ENCODE measurements at places on chromosomes 1 and 21.

GRCh38 chr1:53122201-53122885 lies 20.1 kb downstream of the SLC1A7 start:
- no peak for DNase-seq

DNA sequence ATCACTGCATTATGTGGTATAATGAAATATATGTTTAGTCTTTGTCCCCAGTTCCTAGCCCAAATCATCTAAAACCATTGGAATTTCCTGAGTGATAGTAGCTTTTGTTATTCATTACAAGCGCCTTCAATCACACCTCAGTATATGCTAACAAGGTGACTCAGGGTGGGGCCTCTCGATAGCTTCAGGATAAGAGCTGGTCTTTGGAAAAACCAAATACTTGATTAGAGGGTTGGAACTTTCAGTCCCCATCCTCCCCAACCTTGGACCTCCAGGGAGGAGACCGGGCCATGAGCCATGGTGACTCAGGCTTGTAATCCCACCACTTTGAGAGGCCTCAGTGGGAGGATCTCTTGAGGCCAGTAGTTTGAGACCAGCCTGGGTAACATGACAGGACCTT lies 5.1 kb upstream of the BRDT start:
- DNase-seq = no peak

DNA sequence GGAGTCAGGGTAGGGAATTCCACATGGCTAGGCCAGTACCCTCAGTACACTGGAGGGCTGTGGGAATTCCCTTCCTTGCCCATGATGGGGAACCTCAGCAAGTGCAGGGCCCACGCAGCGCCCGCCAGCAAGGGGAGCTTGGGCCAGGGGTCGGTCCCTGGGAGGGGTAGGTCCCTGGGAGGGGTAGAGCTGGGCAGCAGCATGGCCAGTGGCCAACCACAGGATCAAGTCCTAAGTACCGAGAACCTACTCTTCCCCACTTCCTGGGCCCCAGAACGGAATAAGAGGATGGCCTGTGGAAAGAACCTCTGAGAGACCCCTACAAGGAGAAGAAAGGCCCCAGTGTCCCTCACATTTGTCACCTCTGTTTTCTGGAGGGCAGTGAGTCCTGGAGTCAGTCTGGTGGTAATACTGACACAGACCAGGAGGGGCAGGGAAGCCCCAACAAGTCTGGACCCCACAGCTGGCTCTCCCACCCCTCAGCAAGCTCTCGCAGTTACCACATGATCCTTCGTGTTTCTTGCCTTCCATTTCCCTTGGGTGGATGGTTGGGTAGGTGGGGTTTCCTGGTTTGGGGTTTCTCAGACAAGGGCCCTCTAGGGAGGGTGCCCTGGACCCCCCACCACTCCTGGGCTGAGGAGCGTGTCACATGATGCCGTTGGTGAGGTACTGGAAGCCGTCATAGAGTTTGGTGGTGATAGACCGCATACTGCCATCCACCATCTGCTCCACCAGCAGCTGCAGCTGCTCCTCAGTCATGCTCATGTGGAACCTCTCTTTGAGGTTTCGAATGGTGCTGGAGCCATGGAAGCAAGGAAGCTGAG lies 10.3 kb downstream of the ZNF687 start:
- DNase-seq = no peak

- no peak for DNase-seq
Measured at GRCh38 chr21:39315603-39316445, 2.4 kb upstream of the BRWD1 start.

GRCh38 chr1:53700776-53701175 lies 38.2 kb downstream of the GLIS1 start:
- DNase-seq = no peak

DNA sequence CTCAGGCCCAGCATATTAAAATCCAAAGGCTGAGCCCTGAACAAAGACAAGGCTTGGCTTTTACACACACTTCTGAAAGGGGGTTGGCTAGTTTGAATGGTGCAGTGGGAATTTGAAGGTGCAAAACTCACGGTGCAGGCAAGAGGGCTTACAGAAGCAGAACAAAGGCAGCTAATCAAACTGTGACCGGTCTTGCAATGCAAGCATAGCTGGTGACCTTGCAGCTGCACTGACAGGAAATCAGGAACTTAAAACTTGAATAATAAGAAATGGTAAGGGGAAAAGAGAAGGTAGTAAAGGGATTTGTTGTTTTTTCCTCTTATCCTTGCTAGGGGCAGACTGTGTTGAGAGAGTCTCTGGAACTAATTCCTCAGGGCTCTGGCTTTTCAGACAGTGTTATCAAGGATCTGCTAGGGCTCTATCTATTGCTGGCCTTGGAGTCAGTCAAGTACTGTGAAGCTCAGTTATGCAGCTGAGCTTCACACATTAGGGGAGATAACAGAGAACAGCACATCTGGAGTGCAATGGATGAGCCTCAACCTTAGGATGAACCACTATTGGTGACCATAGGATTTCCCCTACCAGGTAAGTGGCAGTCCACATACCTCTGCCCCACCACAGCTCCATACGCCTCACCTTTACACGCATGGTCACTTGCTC lies 97.6 kb downstream of the PPIAL4G start:
- DNase-seq = no peak

DNA sequence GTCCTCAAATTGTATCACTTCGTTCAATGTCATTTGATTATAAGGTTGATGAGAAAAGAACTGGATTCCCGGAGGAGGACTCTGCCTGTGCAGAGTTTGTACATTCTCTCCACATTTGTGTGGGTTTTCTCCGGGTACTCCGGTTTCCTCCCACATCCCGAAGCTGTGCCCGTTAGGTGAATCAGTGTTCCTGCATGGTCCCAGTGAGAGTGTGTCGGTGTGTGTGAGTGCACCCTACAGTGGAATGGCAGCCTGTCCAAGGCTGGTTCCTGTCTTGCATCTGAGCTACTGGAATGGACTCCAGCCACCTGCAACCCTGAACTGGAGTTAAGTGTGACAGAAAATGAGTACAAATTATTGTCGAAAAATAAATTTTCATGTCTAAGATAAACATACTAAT lies 92.2 kb upstream of the KCTD3 start:
- DNase-seq = no peak

DNA sequence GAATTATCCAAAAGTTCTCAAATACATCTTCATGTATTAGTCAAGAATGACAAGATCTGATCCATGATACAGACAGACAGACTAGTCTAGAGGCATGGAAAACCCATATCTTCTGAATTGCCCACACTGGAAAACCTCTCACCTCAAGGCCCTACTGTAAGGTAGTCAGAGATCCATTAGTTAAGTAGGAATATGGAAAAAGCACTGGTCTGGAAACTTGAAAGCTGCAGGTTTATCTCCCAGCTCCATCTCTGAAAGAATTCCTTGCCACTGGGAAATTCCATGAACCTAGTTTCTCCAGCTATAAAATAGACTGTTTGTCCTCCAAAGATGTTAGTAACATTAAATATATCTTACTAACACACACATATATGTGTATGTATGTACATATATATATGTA lies 169.2 kb downstream of the AKT3 start:
- DNase-seq = no peak

DNA sequence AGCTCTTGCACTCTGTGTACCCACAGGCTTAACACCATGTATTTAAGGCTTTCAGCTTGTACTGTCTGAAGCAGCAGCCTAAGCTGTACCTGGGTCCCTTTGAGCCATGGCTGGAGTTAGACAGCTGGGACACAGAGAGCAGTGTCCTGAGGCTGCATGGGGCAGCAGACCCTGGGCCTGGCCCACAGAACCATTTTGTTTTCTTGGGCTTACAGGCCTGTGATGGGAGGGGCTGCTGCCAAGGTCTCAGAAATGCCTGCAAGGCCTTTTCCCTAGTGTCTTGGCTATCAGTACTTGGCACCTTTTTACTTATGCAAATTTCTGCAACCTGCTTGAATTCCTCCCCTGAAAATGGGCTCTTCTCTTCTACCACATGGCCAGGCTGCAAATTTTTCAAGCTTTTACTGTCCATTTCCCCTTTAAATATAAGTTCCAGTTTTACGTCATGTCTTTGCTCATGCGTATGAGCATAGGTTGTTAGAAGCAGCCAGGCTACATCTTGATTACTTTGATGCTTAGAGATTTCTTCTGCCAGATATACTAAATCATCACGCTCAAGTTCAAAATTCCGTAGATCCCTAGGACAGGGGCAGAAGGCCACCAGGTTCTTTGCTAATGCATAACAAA lies 143.9 kb downstream of the CLEC20A start:
- DNase-seq = no peak

DNA sequence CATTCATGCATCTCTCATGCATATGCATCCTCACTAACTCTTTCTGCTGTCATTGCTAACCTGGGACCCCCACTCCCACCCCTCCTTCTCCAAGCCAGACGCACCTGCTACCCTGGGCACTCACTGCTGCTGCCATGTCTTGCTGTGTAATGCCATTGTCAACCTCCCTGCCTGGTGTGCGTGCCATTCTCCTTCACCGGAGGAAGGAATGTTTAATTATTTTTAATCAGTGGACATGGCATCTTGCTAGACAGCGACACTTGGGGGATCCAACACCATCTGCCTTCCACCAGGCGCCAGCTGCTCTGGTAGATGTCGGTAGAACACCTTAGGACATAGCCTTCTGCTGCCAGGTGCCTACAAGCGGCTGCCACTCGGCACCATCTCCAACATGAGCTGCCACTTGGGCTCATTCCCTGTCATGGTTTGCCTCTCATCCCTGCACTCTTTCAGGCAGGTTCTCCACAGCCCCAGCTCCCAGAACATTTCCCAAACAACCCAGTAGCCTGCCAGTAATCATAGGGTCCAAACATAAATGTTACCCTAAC lies 306.9 kb downstream of the TTLL7 start:
- DNase-seq = no peak

DNA sequence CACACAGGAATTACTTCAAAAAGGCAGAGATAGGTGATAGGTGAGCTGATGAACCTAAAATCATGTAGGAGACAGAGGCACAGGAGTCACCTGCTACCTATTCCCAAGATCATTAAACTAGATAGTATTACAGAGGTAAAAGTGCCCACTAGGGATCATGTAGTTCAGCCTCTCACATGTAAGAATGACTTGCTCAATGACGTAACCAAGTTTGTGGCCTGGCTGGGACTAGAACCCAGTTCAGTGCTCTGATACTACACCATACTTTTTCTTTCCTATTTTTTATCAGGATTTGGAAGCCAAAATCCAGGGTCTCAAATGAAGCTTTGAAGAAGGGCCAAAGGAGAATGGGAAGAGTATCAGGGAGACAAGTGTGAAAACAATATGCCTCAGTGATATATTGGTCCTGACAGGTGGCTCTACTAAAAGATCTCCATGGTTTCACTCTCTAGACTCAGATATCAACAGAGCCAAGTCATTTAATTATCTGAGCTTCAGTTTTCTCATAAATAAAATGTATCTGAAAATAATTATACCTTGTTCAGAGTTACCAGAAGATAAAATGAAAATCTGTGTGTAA lies 87.3 kb upstream of the SLFNL1 start:
- no peak for DNase-seq

DNA sequence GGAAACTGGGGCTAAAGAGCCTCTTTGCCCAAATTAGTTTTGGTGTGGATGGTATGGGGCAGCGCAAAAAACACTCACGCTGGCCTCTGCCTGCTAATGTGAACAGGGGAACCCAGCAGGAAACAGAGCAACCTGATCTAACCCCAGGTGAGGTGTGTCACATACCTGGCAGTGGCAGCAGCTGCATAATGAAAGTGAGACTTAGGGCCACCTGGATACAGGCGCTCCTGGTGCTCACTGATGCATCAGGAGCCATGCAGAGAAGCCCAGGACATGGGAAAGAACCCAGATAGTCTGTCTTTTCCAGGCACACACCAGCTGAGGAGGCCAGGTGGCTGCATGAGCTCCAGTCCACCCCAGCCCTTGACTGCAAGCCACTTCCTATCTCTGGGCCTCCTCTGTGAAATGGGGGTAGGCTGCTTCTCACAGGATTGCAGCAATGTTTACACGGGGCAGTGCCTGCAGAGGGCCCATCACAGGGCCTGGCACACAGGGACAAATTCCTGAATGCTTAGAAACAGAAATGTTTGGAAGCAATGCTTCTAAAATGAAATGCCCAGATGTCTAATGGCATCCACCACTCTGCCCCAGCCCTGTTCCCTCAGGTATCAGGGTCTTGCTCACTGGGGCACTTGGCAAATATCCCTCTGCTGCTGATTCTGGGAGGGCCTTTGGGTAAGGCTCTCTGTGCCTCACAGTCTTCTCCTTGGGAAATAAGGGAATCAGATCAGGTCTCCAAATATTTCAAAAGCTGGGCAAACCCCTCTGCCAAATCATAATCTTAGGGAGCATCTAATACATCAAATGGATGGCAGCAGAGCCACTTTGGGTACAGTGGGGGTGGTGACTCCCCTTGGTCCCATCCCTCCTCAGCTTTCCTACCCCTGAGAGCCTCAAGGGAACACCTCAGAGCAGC lies 19.9 kb downstream of the DHCR24 start:
- DNase-seq = no peak

DNA sequence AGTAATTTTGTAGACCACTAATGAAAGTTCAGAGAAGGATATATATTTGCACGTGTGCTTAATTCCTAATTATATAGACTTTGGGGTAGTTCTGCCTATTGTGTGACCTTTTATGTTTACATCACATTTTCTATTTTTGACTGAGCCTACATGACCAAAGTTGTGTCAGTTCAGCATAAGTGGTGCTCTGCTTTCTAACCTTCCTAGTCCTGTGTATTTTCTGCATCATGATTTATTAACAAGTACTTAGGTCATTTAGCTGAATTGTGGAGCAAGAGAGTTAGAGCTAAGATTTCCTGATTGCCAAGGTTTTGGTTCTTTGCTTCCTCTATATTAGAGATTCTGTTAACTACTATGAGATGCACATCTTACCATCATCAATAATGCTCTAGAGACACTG lies 176.0 kb downstream of the C1orf21 start:
- DNase-seq = no peak

GRCh38 chr1:18639368-18640055 lies 8.9 kb downstream of the PAX7 start:
- no peak for DNase-seq

DNA sequence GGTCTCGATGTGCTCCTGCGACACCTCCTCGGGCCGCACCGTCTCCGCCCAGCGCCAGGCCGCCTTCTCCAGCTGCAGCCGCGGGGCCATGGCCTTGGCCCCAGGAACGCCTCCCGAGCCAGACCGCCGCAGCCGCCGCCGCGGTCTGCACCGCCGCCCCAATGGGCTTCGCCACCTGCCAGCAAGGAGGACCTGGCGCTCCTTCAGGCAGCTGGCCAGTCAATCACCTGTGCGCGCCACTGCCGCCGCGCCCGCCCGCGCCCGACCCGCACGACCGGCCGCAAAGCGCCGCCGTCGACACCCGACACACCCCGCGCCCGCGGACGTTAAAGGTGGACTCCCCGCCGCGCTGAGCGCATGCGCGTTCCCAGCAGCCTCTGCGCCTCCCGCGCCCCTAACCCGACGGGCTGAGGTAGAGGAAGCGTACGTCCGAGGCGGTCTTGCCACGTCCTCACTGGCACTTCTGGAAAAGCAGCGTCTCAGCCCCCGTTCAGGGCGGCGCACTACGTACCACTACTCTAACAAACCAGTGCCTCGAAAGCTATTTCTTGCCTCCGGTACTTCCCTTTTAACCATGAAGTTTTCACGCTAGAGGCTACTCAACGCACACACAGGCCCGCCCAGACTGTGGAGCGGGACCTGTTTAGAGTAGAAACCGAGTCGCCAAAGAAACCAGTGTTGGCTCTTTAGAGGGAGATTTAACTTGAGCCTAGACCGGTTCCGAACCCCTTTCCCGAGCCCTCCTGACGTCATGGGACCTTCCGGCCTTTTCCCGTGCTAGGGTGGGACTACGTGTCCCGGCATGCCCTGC lies at the start of gene USP48:
Gene USP48 (minus strand): TSS at position 282 of the 811 bp plus-strand sequence. CDS start 192 bp downstream, at position 90.
- DNase-seq = peak; percentile 93

GRCh38 chr21:38486221-38486620 lies 12.1 kb downstream of the ERG start:
- peak; percentile 70 for DNase-seq

Data from NCI-H510A (cell line).